Amniotic epithelial cell (primary cell): ENCODE measurements at places on chromosomes 2 and 18.

DNA sequence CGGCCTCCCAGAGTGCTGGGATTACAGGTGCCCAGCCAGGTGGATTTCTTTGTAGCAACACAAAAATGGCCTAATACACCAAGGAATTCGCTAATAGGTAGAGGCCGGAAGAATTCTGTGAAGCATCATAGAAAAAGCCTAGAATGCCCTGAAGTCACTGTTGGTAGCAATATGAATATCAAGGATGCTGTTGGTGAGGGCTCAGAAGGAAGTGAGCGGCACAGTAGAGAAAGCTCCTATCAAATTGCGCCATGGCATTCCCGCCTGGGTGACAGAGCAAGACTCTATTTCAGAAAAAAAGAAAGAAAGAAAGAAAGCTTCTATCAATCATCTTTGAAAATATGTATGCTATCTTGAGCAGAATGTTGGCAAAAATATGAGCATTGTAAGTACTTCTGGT lies 23.8 kb downstream of the GALNT5 start:
- no peak for DNase-seq

GRCh38 chr2:112001136-112001715 lies 53.8 kb upstream of the TMEM87B start:
- no peak for DNase-seq

- DNase-seq, result no peak
Measured at GRCh38 chr2:10012963-10013461, 30.3 kb upstream of the KLF11 start.

DNA sequence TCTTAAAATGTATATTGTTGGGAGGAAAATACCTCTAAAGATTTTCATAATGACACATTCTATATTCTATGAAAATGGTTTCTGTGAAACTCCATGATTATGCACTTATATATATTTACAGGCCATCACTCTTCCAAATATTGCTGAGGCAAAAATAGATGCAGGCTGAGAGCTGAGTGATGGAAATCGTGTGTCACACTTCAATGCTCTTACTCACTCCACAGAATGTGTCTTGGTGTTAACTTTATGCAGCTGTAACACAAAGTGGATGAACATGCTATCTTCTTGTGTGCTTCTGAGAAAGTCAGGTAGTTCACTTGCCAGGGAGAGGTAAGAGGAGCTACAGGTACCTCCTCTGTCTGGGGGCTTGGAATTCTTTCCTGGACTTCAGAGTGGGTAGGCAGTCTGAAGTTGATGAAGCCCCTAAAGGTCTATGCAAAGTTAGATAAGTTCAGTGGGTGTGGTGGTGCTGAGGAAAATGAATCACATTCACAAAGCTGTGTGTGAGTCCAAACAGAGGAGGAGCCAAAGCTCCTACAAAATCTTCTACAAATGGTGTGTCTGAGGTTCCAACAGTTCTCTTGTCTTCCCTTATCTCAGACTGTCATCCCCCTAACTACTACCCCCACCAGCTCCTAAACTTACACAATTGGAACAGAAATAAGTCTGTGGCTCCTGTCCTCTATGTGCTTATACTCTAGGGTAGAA lies 74.2 kb upstream of the ST6GAL2 start:
- DNase-seq, result no peak

DNA sequence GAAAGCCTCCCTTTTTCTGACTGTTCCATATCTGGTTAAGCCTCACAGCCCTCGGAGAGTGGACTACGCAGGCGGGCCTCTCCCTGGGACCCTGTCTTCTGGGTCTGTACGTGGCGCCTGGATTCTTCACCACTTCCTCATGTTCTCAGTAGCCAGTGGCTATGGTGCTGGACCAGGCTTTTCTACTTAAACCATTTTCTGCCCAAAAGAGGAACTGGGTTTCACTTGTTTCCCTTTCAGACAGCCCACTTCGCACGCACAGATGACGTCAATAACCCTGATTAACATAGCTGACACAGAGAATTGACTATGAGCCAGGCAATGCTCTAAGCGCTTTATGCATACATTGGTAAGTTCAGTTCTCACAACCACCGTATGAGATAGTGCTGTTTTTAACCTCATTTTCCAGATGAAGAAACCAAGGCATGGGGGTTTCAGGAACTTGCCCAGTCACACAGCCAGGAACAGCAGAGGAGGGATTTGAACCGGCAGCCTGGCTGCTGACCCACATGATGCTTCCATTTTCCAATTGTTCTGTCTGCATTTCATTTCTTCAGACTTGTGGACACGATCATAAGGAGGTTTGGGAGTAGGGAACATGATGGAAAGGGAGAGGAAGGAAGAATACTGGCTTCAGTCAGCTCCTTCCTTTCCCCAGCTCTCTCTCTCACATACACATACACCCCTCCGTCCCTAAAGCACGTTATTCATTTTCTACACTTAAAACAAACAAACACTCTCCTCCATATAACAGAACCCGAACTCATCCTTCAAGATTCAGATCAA lies 41.7 kb downstream of the MYOM1 start:
- DNase-seq, result no peak

- DNase-seq, result no peak
Measured at GRCh38 chr18:59062643-59063006, 77.1 kb upstream of the SEC11C start.

GRCh38 chr18:2515908-2516625 lies 55.2 kb downstream of the METTL4 start:
- peak; percentile 76 for DNase-seq

GRCh38 chr2:126750506-126750905 lies 94.5 kb downstream of the GYPC start:
- DNase-seq, result no peak

- no peak for DNase-seq
Measured at GRCh38 chr18:52995875-52996274, 655.9 kb downstream of the DCC start.

DNA sequence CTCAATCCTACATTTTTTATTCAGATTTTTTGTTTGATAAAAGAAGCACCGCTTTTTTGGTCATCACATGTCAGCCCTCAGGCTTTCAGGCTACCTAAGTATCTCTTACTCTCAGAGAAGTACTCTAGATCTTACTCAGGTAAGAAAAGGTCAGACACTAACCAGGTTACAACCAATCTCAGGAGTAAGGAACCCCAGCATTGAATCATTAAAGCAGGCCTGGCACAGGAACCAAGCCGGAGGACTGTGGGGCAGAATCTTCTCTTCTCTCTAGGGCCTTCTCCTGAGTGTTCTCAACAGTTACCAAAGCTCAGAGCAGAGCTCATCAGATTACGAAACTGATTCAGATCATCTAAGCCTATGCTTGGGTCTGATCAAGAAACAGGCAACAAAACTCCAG lies 28.2 kb downstream of the RBMS1 start:
- peak; percentile 54 for DNase-seq

DNA sequence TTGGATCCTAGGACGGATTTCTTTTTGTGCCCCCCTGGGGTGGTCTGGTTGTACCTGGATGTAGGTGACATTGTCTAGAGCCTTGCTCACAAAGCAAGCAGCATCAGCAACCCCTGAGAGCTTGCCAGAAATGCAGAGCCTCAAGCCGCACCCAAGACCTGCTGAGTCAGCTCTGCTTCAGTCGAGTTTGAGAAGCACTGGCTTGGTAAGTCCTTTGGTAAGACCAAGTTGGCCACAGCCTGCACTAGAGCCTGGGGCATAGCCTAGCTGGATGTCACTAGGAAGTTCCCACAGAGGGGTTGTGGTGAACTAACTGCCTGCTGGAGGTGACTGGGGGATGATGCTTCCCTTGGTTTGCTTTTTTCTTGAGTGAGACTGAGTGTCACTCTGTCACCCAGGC lies 6.2 kb downstream of the ABCG5 start:
- no peak for DNase-seq

- DNase-seq, result peak; percentile 12
Measured at GRCh38 chr2:165007161-165007744, 51.9 kb upstream of the SLC38A11 start.

GRCh38 chr2:55101466-55101865 lies 51.2 kb upstream of the RTN4 start:
- DNase-seq, result no peak

- DNase-seq, result no peak
Measured at GRCh38 chr2:70903171-70903570, 32.5 kb upstream of the ATP6V1B1 start.

DNA sequence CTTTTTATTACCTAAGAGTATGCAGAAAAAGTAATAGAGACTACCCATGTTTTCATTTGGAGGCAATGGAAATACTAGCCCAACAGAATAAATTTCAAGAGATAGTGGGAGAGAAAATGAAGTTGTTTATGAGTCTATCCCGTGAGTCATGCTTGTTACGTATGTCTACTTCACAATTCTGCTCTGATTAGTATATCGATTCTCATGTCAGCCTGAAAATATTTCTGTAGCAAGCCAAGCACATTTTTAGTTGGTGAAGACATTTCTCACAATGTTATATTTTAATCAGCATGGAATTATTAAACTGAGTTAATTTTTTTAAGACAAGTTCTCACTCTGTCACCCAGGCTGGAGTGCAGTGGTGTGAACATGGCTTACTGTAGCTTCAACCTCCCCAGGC lies 346.1 kb downstream of the RPRM start:
- no peak for DNase-seq

DNA sequence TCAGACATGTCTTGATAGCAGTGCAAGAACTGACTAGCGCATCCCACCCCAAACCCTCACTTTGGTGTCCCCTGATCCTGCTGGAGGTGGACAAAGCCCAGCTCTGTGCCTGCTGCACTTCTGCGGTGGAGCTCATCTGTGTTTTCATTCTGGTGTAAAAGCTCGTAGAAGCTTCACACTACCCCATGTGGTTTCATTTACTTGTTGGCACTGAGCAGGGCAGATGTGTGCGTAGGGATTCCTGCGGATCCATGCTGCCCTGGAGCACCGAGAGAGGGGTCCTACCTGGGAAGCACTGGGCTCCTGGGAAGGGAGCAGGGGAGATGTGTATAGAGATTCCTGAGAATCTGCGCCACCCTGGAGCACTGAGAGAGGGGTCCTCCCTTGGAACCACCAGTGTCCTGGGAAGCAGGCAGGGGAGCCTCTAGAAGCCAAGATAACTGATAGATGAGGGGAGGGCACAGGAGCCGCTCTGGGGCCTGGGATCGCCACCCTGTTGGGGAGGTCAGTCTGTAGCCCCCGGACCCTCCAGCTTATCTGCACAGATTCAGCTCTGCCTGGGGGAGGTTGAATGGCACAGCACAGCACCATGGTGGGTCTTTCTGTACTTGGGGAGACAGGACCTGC lies 106.9 kb upstream of the OTOS start:
- no peak for DNase-seq

DNA sequence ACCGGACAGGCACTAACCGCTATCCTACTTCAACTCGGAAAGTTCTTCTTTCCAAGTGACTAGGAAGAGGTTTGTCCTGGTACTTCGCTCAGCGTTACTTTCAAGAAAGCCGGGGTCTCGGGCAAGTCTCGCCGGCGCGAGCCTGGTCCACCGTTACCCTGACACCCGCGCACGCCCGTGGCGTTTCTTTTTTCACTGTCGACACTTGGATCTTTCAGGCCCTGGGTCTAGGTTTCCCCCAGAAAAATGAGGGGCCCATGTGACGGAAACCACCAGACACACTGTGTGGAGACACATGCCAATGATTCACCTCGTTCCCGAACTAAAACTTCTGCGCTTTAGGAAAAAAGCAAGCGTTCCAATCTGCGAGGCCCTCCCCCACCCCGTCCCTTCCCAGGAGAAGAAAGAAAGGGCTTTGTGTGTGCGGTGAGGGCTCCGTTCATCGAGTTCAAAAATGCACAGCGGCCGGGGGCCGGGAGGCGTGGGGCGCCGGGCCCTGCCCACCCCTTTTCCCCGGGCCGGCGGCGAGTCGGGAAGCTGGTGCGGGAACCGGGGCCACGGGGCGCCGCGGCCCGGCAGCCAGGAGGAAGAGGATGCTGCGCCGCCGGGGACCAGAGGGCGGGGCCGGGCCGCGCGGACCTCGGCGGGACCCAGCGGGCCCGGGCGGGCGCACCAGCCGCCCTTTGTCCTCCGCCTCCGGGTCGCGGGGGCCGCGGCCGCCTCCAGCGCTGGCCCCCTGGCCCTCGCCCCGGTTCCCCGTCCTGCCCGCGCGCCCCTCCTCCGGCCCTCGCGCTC lies 2.6 kb downstream of the ZNF521 start:
- peak; percentile 45 for DNase-seq

GRCh38 chr2:123080331-123080730 lies 944.8 kb upstream of the CNTNAP5 start:
- no peak for DNase-seq

DNA sequence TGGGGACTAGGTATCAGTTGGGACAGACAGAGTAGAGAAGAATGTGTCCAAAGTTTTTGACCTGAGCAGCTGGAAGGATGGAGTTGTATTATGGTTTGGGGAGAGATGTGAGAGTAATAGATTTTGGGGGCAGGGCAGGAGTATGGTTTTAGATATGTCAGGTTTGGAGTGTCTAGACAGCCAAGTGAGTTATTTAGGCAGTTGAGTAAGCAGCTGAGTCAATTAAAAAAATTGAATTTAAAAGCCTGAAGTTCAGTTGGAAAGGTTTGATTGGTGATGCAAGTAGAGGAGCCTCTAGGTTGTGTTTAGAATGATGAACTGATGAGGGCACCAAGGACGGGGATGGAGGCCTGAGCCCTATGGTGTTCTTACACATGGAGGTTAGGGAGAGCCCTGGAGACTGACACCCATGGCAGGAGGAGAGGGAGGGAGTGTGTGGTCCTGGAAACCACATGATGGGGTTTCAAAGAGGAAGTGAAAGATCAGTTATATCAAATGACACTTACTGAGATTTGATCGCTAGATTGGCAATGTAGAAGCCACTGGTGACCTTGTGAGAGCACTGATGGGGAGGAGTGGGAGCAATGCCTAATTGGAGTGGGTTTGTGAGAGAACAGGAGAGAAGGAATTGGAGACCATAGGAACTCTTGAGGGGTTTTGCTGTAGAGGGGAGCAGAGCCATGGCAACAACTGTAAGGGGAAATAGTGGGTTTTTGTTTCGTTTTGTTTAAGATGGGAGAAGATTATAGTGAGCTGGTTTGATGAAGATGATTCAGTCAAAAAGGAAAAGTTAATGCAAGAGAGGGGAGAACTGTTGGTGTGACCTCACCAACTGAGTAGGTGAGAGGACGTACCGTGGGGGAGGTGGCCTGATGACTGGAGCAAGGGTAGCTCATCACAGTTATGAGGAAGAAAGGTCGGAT lies 10.3 kb downstream of the ITGA6 start:
- DNase-seq, result no peak

- no peak for DNase-seq
Measured at GRCh38 chr2:183359867-183360266, 235.6 kb downstream of the NUP35 start.

DNA sequence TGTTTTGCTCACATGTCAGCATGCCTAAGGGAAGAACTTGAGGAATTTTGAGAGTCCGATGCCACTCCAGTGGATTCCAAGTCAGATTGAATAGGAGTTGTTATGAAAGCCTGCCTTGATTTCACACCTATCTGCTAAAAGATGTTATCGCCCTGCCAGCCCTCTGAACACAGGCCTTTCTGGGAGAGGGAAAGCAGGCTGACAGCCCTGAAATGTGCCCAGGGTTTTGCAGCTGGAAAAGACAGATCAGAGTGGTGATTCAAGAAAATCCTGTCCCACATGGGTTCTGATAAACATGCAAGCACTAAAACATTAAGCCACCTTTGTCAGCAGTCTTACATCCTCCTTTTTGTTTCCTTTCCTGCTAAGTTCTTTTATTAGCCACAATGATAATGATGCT lies 1752.9 kb upstream of the CELF4 start:
- no peak for DNase-seq
